ENCODE measurements at places on chromosomes 11 and 22.

GRCh38 chr22:30314915-30315314 is 11.8 kb downstream of the TBC1D10A start:
- DNase-seq = no peak

DNA sequence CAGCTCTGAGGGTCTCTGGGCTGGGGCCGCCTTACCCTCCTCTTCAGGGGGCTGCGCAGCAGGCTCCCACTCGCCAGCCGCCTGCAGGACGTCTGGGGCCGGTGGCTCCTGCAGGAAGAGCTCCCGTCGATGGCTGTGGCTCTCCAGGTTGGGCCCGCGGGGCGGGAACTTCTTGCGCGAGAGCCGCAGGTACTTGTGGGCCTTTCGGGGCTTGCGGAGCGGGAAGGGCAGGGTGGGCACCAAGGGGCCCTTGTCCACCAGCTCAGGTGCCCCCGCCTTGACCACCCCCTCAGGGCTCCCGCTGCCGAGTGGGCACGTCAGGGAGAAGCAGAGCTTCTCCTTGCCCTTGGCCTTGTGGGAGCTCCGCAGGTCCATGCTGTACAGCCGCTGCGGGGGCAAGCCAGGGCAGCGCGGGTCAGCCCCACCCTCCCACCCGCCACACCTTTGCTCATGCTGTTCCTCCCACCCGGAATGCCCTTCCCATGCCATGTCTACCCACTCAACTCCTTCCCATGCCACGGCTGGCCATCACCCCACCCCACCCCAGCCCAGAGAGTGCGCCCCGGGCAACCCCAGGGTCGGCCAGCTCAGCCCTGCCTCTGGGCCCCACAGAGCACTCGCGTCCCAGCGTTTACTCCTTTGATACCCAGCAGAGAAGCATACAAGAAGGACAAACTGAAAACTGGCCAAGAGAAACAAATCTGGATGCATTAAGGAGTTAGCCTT is 18.0 kb downstream of the CBX7 start:
- DNase-seq = no peak

- no peak for DNase-seq
Measured at GRCh38 chr11:134466156-134466555, 54.1 kb upstream of the B3GAT1 start.

- DNase-seq = no peak
Measured at GRCh38 chr11:69515271-69516245, 34.1 kb downstream of the LINC01488 start.

DNA sequence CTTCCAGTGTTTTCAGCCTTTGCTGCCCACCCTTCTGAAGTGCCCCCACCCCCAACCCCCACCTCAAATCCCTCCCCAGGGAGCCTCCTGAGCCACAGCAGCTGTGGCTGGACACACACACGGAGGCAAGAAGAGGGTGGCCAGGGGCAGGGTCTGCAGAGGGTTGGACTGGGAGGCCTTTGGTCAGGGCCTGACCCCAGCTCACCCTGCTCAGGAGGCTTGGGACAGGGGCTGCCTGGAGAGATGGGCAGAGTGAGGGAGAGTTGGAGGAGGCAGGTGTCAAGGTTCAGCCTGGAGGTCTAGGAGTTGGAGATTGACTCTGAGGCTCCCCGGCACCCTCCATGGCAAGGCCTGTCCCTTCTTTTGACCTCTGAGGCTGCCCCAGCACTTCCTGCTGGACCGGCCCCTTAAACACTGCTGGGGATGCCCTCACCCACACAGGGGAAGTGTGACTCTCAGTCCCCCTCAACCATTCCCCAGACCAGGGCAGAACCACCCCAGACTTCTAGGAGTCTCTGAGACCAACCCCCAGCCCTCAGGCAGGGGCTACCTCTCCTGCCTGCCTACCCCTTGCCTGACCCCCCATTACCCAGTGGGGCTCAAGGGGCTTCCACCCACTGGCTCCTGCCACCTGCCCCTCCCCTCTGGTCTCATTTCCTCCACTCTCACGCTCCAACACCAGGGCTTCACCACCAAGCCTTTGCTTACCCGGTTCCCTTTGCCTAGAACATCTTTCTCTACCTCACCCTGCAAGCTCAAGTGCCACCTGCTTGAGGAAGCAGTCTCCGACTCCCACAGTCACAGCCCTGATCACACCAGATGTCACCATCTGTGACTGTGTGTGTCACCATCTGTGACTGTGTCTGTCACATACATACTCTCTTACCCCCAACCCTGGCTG is 8.6 kb downstream of the ARAP1 start:
- no peak for DNase-seq

DNA sequence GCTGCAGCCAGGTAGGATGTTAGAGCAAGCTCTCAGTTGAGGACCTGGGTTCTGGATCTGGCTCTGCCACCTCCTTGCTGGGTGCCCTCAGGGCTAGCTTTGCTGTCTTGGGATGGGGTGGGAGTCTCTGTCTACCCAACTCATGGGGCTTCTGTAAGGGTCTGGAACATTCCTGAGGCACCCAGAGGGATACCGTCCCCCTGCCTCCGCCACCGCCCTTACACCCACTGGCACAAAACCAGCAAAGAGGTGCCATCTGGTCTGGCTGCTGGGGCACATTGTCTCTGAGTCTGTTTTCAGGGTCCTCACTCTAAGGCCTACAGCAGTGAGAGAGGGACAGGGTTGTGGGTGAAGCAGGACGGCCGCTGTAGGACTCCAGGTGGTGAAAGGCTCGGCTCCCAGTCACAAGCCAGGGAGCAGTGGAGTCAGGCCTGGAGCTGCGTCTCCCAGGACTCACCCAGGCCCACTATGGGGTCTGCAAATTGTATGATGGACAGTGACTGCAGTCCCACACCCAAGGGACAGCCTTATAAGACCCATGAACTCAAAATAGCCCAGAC is 84.9 kb downstream of the MORC2 start:
- no peak for DNase-seq

GRCh38 chr11:11318461-11318860 is 34.6 kb downstream of the CSNK2A3 start:
- DNase-seq = no peak

GRCh38 chr11:46463701-46464421 is 72.3 kb upstream of the CHRM4 start:
- no peak for DNase-seq

DNA sequence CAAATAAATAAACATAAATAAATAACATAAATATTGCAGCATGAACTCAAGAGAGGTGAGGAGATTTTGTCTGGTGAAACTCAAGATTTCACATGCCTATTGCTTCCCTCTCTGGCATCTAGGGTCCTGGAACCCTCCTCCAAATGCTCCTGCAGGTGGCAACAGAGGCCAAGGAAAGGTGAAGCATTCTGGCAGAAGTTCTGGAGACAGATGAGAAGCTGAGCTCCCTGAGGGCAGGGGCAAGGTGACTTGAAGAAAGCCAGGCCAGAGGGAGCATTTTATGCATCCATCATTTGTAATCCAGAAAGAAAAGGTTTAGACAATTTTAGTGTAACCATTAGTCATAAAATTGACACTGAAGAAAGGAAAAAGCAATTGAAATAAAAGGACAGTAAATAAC is 64.9 kb downstream of the ENDOD1 start:
- DNase-seq = no peak

GRCh38 chr22:37233751-37234631 is 10.1 kb downstream of the RAC2 start:
- no peak for DNase-seq

GRCh38 chr11:84390441-84391078 is 1104.4 kb upstream of the CCDC90B start:
- DNase-seq = no peak

DNA sequence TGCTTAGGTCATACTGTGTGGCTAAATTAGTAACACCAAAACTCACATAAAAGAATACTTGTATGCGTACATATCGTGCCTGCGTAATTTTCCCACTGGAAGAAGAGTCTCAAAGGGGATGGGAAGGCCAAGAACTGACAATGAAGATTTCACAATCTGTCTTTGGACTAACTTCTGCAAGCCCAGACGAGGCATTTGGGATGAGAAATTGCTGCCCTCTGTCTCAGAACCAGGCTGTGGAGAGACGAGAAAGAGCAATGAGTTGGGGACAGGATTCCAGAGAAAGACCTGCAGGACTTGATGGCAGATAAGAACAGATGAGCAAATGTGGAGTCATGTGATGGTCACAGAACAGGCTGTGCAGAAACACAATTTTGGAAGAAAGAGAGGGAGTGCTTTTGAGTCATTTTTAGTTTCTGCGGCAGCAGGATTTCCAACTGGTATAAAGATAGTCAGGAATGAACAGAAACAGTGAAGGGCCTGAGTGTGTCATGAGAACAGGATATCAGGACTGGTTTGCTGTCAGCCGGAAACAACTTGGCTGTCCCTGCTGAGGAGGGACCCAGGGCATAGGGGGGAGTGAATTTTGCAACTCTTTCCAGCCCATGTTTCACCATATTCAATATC is 82.7 kb upstream of the CTSC start:
- DNase-seq = no peak

GRCh38 chr11:64340671-64341335 is 799 bp downstream of the CCDC88B start:
- DNase-seq = no peak

- DNase-seq = no peak
Measured at GRCh38 chr22:46008291-46008690, 31.3 kb upstream of the WNT7B start.

GRCh38 chr22:43897751-43898261 is 6.0 kb upstream of the PNPLA5 start:
- no peak for DNase-seq

GRCh38 chr22:27129266-27129665 is 471.9 kb downstream of the MIAT start:
- DNase-seq = no peak

DNA sequence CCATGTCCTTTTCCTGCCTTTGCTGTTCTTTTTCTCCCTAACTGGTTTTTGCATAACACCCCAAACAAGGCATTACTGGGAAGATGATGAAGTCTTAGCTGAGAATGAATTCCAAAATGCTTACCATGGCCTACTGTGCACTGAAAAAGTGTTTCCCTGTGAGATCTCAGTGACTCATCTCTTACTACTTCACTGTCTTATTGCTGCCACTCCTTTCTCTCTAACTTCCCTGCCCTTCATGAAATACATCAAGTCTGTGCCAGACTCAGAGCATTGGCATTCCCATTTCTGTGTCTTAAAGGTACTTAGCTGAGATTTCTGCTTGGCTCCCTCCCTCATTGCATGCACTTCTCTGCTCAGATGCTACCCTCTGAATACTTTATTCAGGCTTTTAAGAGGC is 49.1 kb upstream of the MUC15 start:
- DNase-seq = no peak

DNA sequence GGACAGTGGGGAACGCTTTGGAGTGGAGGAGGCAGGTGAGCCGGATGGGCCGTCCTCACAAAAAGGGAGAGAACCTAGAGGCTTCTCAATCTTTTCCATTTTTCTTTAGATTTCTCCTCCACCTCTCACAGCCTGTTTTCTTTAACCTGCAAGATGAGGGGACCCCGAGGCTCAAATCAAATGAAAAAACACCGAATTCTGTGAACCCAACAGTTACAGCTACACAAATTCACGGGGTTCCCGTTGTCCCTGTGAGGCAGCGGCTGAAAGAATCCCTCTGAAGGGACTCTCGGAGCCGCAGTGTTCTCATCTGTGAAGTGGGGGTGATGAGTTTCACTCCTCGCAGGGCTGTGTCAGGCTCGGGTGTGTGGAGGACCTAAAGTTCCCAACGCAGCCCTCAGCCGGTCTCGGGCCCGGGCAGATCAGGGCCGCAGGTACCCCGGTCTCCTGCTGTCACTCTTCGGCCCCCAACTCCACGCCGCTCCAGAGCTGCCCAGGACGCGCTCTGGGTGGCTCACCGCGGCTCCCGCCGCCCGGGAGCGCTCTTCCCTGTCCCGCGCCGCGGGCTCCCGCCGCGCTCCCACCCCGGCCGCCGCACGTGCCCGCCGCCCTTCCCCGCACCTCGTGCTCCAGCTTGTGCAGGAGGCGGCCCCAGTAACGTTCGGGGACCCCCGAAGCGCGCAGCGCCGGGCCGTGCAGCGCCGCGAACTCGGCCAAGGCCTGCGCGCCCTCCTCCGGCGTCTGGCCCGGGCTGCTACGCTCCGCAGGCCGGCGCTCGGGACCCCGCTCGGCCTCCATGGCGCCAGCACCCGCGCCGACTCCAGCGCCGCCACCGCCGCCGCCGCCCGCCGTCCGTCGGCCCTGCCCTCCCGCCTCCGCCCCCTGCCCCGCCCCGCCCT is at the start of gene TTLL12:
Gene TTLL12, minus strand, starts transcription at position 863 of the 899 bp plus-strand sequence. Its CDS starts 65 bp downstream, at position 798.
- no peak for DNase-seq

- no peak for DNase-seq
Measured at GRCh38 chr22:47392729-47393128, 630.3 kb downstream of the TBC1D22A start.

DNA sequence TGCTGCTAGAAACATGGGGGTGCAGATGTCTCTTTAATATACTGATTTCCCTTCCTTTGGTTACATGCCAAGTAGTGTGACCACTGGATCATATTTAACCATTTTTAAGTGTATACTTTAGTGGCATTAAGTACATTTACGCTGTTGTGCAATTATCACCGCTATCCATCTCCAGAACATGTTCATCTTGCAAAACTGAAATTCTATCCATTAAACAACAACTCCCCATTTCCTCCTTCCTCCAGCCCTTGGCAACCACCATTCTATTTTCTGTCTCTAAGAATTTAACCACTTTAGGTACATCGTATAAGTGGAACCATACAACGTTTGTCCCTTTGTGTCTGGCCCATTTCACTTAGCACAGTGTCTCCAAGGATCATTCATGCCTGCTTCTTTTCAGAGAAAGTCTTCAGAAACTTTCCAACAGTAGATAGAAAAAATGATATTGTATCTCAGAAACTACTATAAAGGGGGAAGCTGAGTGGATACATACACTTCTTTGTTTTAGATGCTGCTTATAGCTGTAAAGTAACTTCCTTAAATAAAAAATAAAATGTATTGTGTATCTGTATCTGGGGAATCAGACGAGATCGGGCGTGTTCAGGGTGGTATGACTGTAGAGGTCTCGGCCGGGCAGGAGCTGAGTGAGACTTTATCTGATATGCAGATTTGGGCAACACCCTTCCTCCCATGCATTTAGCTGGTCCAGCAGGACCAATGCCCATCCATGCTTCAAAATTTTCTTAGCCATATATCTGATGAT is 44.6 kb upstream of the ZBED5 start:
- no peak for DNase-seq

DNA sequence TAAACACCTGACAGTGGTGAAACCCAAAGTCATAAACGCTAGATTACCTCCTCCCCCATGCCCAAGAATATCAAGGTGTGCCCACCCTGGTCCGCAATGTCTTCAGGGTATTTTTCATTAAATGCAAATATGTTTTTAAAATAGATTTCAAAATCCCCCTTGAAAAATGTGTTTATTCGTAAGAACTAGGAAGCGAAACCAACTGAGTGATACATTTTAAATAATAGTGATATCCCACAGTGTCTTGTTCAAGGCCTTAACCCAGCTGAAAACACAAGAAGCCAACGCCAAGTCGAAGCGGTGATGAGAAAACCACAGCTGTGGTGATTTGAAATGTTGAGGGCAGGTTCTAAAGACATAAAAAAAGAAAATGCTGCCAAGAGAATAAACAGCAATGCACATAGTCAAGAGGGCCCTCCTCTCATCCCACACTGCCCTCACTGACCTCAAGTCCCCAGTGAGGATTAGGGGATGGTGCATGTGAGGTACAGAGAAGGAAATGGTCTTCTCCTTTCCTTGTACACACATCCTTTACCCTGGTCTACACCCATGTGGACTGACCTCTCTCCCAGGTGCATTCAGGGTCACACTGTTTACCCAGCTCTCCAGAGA is 25.5 kb downstream of the KCNJ1 start:
- DNase-seq = no peak

GRCh38 chr11:27563201-27563600 is 56.6 kb upstream of the LIN7C start:
- no peak for DNase-seq

Measured in GOT3 (cell line).